ENCODE measurements at places on chromosomes 12 and 14. TPM values are rescaled to one million over a fixed set of nuclear protein-coding genes. Genes with fewer than 3 reads are reported as not detected.

DNA sequence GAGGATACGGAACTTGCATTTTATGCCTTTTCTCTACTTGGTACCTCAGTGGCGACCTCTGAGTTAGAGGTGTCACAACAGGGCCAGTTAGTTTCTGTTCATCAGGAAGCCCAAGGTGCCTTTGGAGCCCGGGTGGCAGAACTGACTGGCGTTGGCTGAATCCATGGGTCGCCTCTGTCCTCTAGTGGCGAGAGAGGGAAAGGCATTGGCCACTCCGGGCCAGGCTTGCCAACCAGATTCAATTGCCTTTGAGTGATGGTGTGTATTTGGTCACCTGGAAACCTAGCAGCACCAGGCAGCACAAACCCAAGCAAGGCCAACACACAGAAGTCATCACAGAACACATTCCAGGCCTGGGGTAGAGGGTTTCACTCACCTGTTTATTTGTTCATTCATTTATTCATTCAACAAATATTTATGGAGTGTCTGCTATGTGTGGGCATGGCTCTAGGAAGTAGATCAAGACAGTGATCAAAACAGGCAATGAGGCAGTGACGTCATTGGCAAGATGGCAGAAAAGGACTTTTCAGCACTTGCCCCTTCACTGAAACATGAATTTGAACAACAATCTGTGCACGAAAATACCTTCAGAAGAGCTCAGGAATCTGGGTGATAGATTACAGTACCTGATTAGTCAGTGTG lies 40.5 kb upstream of the KCNA5 start:
- no peak for DNase-seq

DNA sequence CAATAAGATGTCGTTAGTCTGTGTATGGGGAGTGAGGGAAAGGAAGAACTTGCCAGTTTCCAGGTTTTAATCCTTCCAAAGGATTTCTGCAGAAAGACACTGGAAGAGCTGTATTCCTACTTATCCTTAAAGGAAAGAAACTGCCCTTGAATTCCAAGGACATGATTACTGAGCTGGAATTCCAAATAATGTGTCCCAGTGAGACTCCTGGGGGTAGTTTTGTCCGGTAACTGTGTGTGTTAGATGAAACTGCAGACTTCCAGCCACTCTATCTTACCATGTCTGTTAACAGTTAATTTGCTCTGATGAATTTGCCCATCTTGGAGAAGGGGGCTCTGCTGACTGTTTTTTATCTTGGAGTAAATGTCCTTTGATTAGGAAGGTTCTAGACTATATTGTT lies 33.0 kb downstream of the CKB start:
- no peak for DNase-seq

DNA sequence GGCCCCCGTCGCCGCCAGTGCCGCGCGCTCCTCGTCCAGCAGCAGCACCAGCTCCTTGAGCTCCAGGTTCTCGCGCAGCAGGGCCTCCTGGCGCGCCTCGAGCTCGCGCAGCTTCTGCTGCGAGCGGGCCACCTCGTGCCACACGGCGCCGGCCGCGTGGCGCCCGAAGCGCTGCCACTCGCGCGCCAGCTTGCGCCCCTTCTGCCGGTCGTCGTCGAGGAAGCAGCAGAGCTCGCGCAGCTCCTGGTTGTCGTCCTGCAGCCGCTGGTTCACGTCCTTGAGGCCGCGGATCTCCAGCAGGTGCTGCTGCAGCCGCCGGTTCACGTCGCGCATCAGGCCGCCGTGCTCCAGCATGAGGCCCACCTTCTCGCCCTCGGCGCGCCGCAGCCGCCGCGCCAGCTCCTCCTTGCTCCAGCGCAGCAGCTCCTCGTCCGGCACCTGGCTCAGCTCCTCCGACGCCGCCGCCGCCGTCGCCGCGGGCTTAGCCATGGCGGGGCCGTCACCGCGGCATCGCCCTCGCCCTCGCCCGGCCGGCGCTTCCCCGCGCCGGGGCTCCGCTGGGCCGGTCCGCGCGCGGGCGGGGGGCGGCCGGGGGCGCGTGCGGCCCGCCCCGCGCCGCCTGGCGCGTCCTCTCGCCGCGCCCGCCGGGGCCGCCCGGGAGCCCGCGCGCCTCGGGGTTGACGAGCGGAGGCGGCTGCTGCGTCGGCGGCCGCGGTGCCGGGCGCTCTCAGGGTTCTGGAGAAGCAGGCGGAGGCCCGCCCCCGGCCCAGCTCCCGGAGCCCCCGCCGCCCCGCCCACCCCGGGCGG lies at the start of gene CCDC85C:
Gene CCDC85C, minus strand, starts transcription at position 737 of the 807 bp plus-strand sequence. Its CDS starts 248 bp downstream, at position 489.
- no peak for DNase-seq

DNA sequence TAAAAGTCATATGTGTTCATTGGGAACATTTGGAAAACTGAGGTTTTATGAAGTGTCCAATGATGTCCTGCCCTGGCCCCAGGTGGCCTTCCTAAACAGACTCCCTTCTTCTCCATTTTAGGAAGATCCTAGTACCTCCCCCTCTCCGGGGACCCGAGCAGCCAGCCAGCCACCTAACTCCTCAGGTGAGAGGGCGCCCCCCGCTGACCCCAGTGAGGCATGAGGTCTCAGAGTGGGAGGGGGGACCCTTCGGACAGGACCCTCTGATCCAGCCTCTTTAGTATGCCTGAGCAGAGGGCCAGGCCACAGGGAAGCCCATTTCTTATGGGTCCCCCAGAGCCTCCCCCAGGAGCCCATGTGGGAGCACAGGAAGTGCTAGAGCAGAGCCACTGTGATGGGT lies 23.7 kb downstream of the DEGS2 start:
- no peak for DNase-seq

The BEGAIN gene
- 3.0 TPM for polyA plus RNA-seq

The NR2C1 gene
- 74.3 TPM for polyA plus RNA-seq

GRCh38 chr12:122183588-122183940 lies 641 bp downstream of the LRRC43 start:
- no peak for DNase-seq

DNA sequence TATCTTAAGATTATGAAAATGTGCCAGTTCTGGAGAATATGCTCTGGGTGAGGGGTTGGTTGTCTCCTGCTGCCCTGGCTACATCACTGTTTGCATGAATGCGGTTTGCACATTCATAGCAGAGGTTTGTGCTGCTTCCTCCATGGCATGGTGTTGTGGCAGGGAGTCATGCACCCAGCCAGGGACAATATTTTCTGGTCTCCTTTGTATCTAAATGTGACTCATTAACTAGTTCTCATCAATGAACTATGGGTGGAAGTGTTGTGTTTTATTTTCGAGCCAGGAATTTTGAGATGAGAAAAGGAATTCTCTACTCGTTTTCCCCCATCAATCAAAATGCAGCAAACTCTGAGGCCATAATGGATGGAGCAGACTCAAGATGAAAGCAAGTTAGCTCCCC lies 527.3 kb downstream of the SNAPC1 start:
- no peak for DNase-seq

The TMPRSS12 gene
- polyA plus RNA-seq: 0.06 TPM

The METTL17 gene
- polyA plus RNA-seq: 81.5 TPM

- DNase-seq: no peak
Measured at GRCh38 chr12:108210001-108210400, 80.9 kb downstream of the WSCD2 start.

DNA sequence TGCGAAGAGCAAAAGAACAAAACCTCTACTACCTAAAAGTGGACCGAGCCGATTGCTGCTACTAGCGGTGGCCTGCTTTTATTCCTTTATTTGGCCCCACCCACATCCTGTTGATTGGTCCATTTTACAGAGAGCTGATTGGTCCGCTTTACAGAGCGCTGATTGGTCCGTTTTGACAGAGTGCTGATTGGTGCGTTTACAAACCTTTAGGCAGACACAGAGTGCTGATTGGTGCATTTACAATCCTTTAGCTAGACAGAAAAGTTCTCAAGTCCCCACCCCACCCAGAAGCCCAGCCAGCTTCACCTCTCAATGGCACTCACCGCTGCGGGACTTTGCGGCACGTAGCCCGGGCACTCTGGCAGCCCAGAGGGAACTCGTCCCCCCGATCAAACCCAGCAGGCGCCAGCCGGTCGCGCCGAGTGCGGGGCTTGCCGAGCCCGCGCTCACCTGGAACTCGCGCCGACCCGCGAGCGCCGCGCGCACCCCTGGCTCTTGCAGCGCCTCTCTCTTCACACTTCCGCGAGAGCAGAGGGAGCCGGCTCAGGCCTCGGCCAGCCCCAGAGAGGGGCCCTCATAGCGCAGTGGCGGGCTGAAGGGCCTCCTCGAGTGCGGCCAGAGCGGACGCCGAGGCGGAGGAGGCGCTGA lies 8.7 kb upstream of the FGD4 start:
- DNase-seq: no peak

The SLC5A8 gene
- 36.4 TPM for polyA plus RNA-seq

The FAIM2 gene
- polyA plus RNA-seq: 5.3 TPM

DNA sequence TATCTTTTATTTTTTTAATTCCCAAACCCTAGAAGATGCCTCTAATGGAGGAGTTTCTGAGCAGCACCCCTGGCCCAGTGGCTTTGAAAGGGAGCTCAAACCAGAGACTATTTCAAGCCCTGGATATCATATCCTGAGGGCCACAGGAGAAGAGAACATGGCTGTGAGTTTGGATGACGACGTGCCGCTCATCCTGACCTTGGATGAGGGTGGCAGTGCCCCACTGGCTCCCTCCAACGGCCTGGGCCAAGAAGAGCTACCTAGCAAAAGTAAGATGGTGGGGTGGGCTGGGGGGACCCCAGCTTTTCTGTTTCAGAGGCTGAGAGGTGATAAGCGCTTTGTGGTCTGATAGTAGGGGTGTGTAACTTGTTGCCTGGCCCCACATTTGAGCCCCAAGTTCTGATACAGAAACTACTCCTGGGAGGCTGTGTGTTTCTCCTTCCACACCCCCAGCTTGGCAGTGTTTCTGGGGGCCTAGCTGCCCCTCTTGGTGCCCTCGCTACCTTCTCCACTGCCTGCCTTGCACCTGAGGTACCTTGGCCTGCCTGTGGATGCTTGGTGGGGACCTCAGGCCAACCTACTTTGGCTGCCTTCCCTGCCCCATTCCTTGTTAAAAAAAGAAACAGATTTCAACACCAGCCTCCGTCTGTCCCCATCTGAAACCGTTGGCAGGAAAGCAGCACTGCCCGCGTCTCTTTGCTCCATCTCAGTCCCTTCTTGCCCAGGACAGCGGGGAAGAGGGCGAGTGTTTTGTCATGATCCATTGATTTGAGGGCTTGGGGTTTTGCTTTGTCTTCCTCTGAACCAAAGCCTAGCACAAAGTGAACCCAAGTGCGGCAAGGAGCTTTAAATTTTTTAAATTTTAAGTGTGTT lies 5.7 kb downstream of the TPCN1 start:
- DNase-seq: no peak

DNA sequence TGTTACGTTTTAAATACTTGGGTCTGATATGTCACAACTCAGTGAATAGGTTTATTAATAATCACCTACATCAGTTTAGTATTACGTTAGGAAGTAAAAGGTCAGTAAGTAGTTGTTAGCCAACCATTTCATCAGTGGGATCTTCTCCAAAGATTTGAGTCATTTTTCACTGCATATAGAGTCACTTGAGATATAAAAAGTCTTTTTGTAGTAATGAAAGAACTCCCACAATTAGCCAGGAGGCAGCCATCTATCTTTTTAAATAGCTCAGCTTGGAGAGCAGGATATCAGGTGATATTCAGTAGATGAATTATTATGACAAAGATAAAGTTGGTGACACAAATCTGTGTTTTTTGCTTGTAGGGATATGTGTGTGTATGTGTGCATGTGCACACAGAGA lies 309.3 kb downstream of the PDZRN4 start:
- DNase-seq: no peak

DNA sequence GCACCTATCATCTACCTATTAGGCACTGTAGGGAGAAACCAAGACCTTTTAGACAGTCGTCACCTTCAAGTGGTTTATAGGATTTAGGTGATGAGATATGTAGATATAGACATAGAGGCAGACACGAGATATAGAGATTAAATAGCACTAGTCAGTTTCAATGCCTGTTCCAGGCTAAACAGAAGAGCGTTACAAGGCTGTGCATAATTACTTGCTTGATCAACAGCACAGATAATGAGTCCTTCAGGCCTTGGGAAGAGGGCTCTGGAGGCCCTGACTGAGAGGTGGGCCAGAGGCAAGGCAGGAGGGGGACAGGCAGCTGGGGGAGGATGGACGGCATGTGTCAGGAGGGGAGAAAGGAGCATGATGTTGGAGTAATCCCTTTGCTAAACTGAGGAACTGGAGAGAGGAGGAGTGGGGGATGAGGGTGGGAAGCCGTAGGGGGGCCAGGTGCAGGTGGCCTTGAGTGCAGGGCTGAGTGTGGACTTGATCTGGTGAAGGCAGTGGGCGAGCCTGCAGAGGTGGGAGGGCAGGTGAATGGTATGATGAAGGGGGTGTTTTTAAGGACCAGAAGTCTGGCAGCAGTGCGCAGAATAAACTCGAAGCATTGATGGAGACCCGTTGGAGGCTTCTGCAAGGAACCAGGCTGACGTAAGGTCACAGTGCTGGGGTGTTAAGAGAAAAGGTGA lies 43.9 kb upstream of the ATP23 start:
- no peak for DNase-seq

DNA sequence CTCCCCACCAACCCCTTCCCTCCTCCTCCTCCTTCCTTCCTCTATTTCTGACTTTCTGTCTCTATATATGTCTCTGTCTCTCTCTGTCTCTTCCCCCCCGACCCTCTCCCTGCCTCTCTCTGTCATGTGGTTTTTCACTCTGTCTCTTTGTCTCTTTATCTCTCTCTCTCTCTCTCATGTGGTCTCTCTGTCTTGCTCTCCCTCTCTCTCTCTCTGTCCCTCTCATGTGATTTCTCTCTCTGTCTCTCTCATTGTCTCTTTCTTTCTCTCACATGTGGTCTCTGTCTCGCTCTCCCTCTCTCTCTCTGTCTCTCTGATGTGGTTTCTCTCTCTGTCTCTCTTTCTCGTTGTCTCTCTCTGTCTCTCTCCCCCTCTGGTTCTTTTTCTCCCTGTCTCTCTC lies 59.3 kb downstream of the PHETA1 start:
- no peak for DNase-seq

The DNAJC22 gene
- polyA plus RNA-seq: 15.6 TPM

DNA sequence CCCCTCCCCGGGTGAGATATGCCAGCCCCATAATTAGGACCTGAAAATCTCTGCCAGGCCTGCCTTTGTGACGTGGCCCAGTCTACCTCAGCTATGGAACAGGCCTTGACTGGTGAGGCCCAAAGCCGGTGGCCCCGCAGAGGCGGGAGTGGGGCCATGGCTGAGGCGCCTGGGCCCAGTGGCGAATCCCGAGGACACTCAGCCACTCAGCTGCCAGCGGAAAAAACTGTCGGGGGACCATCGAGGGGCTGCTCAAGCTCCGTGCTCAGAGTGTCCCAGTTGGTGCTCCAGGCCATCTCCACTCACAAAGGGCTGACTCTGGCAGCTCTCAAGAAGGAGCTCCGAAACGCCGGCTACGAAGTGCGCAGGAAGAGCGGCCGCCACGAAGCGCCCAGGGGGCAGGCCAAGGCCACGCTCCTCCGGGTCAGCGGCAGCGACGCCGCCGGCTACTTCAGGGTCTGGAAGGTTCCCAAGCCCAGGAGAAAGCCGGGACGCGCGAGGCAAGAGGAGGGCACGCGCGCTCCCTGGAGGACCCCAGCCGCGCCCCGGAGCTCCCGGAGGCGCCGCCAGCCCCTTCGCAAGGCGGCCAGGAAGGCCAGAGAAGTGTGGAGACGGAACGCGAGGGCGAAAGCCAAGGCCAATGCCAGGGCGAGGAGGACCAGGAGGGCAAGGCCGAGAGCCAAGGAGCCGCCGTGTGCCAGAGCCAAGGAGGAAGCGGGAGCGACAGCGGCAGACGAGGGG lies 21.4 kb downstream of the ZNF641 start:
- no peak for DNase-seq

- DNase-seq: no peak
Measured at GRCh38 chr14:101032433-101032832, 128.9 kb upstream of the RTL1 start.

Measured in right renal pelvis (tissue), 4 donors.